GM23248 (cell line): ENCODE measurements at places on chromosomes 1 and 21. TPM values are rescaled to one million over a fixed set of nuclear protein-coding genes. Genes with fewer than 3 reads are reported as not detected.

Gene ITPKB
- 0.86 and 1.6 TPM in 2 replicates for total RNA-seq

- no peak for DNase-seq
Observed at GRCh38 chr1:167359295-167359694, 138.6 kb downstream of the POU2F1 start.

- no peak for DNase-seq
Observed at GRCh38 chr1:20139776-20140612, 871 bp downstream of the PLA2G2F start.

DNA sequence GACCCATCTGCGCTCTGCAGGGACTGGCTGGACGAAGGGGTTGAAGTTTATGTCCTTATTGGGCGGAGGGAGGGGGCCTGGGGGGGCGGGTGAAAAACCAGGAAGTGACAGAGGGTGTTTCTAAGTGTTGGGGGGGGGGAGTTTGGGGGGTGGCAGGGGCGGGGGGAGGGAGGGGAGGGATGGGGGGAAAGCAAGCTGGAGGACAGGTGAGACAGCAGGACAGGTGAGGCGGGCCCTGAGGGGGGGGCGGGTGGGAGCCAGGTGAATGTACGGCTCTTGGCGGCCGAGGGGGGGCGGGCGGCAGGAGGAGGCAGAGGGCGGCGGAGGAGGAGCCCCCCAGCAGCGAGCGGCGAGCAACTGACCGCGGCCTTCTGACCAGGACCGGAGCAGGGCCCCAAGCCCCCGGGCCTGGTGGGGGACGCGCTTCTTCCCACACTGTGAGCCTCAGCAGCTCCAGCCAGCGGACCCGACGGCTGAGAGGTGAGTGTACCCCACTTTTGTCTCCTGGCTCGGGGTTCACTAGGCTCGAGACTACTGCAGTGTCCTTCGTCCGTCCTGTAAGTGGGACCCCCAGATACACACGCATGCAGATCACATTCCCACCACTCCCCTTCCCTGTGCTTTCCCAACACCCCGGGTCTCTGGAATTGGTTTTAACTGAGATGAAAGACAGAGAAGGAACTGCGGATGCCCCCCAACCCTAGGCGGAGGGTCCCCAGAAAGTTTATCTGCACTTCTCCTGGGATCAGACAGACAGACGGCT is at the start of gene ZBTB7B:
ZBTB7B (plus strand) TSS at position 339 of the 763 bp plus-strand sequence. CDS start 11,859 bp downstream, outside the sequence.
- peak; percentile 57 for DNase-seq

Gene PALMD
- total RNA-seq: 0.11 TPM in 1 of 2 replicates, not detected in the other

Gene SPATA45
- not detected in 2 replicates for total RNA-seq

Gene RBP7
- total RNA-seq: not detected in 2 replicates

- DNase-seq: no peak
Observed at GRCh38 chr1:80542231-80542630, 1258.5 kb upstream of the ADGRL2 start.

DNA sequence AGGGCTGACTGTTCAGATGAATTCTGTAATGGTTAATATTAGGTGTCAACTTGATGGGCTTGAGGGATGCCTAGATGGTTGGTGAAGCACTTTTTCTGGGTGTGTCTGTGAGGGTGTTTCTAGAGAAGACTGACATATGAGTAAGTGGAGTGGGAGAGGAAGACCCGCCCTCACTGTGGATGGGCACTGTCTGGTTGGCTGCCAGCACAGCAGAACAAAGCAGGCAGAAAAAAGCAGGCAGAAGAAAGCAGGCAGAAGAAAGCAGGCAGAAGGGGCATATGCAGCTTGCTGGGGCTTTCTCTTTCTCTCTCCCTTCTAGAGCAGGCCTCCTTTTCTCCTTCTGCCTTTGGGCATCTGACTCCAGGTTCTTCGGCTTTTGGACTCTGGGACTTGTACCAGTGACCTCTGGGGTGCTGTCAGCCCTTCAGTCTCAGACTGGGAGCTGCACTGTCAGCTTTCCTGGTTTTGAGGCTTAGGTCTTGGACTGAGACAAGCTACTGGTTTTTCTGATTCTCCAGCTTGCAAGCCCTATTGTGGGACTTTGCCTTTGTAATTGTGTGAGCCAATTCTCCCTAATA is 42.9 kb upstream of the CD2 start:
- DNase-seq: no peak

GRCh38 chr1:41662061-41662764 is 177.7 kb upstream of the EDN2 start:
- DNase-seq: peak; percentile 90
